ENCODE measurements at places on chromosomes 11 and 22.

- DNase-seq: no peak
Measured at GRCh38 chr22:35178446-35178845, 78.8 kb upstream of the HMGXB4 start.

GRCh38 chr22:48581205-48581766 is 1246.4 kb downstream of the BRD1 start:
- no peak for DNase-seq

- no peak for DNase-seq
Measured at GRCh38 chr11:9754010-9754471, 90.2 kb downstream of the SWAP70 start.

- no peak for DNase-seq
Measured at GRCh38 chr11:123302751-123303195, 107.7 kb upstream of the CLMP start.

GRCh38 chr22:26691377-26691716 is 34.0 kb downstream of the MIAT start:
- no peak for DNase-seq

DNA sequence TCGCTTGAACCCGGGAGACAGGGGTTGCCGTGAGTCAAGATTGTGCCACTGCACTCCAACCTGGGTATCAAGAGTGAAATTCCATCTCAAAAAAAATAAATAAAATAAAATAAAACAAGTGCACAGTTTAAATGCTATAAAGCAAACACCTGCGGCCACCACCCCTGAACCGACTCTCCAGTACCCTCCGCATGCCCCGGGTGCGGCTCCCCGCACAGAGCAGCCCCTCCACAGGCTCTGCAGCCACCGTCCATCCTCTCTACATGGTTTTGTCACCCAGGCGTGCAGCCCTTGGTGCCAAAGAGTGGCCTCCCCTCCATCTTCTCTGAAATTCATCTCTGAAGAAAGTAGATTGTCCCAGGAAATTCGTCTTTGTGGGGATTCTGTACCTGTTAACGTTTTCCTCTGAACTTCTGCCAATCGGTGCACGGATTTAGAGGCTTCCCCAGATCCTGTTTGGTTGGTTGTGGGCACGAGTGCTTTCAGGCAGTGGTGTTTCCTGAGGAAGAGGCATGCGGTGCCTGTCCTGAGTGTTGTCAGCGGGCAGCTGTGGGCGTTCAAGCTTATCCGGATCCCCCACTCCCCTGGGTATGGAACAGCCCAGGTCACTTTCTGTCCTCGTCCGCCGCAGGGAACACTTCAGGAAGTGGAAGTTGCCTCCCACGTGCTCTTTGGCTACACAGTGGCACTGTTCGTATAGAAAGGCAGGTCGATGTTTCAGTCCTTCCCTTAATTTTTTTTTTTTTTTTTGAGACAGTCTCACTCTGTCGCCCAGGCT is 4.1 kb downstream of the MIOX start:
- DNase-seq: no peak

GRCh38 chr11:60838132-60838531 is 3.8 kb upstream of the CCDC86 start:
- no peak for DNase-seq

All from activated effector memory CD4-positive, alpha-beta T cell treated with Interleukin-2 at 50 U/mL for 16 hours (primary cell).